Trophoblast cell (in vitro differentiated cells and primary cell): ENCODE measurements at places on chromosomes 4 and X.

GRCh38 chr4:27702730-27703431, 842.2 kb downstream of the STIM2 start:
- H3K4me1 ChIP-seq: no peaks in the 10 kb centered on the region
- H3K4me3 ChIP-seq: no peak overlapping the region
- no peak overlapping the region for H3K27ac ChIP-seq

DNA sequence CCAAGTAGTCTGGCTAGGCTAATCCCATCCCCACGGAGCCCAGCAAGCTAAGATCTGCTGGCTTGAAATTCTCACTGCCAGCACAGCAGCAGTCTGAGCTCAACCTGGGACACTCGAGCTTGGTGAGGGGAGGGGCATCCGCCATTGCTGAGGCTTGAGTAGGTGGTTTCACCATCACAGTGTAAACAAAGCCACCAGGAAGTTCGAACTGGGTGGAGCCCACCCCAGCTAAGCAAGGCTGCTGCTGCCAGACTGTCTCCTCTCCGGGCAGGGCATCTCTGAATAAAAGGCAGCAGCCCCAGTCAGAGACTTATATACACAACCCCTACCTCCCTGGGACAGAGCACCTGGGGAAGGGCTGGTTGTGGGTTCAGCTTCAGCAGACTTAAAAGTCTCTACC, 639.6 kb downstream of the IQCM start:
- no peaks in the 10 kb centered on the region for H3K36me3 ChIP-seq
- no peak overlapping the region for H3K4me3 ChIP-seq
- DNase-seq: no peak
- H3K4me1 ChIP-seq: no peaks in the 10 kb centered on the region

DNA sequence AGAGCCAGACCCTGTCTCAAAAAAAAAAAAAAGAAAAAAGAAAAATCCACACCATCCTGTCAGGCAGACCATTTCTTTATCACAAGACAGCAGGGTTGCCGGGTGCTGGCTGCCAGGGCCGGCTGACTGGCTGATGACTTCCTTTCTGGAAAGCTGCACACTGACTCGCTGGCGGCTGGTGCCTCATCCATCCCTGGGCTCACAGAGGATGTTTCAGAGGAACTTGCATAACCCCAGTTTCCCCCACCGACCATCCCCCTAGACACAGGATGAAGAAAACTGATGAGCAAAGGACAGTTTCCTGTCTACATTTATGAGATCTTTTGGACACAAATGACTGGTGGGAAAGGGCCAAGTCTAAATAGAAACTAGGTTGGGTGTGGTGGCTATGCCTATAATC, 14.1 kb downstream of the HPSE start:
- H3K27me3 ChIP-seq: no peaks in the 10 kb centered on the region
- H3K36me3 ChIP-seq: no peaks in the 10 kb centered on the region
- peak overlapping the region; percentile 53 for H3K4me3 ChIP-seq
- peak; percentile 38 for DNase-seq

DNA sequence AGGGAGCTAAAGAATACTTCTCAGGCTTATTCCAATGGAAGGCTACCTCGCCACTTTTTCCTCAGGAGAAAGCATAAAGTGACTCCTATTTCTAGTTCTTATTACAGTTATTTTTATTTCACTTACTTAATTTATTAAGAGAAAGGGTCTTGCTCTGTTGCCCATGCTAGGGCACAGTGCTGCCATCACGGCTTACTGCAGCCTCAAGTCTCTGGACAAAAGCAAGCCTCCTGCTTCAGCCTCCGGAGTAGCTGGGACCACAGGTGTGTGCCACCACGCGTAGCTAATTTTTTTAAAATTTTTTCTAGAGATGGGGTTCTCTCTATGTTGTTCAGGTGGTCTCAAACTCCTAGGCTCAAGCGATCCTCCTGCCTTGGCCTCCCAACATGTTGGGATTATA, 36.0 kb upstream of the CHRNA9 start:
- no peak overlapping the region for H3K4me3 ChIP-seq
- no peak overlapping the region for H3K27ac ChIP-seq
- H3K4me1 ChIP-seq: no peaks in the 10 kb centered on the region
- no peak for DNase-seq
- H3K36me3 ChIP-seq: no peaks in the 10 kb centered on the region

GRCh38 chr4:184166736-184167135, 50.9 kb downstream of the ENPP6 start:
- H3K27me3 ChIP-seq: no peaks in the 10 kb centered on the region
- H3K4me1 ChIP-seq: peaks cover 29% of the 10 kb centered on the region
- H3K4me3 ChIP-seq: no peak overlapping the region

GRCh38 chr4:158333820-158334219, 123.5 kb downstream of the TMEM144 start:
- H3K27me3 ChIP-seq: no peaks in the 10 kb centered on the region
- no peak overlapping the region for H3K27ac ChIP-seq
- no peaks in the 10 kb centered on the region for H3K4me1 ChIP-seq
- no peak for DNase-seq
- no peak overlapping the region for H3K4me3 ChIP-seq

- peaks cover 12% of the 10 kb centered on the region for H3K27me3 ChIP-seq
- H3K4me1 ChIP-seq: peaks cover 12% of the 10 kb centered on the region
- H3K27ac ChIP-seq: no peak within 1 kb of the TSS
These were observed at the start of gene UCHL1 for GRCh38 chr4:41256740-41257256. TSS of gene UCHL1 (plus strand) at chr4:41256928. CDS start at chr4:41256977, 49 bp downstream.

DNA sequence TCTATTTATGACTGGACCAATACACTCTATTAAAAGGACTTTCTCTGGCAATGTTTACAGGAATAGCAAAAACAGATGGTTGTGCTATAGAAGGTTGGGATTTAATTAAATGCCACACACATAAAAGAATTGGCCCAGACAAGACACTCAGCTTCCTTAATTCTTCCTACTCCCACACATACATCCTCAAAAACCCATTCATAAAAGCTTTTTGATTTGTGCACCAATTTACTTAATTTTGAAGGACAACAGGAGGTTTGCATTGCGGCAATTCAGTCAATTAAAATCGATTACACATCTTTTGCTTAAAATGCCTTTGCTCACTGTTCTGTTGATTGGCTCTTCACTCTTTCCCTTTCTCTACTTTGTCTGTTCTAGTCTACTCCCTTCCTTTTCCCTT, 317.1 kb downstream of the CBLL2 start:
- H3K4me3 ChIP-seq: no peak overlapping the region
- H3K27ac ChIP-seq: no peak overlapping the region
- H3K27me3 ChIP-seq: no peaks in the 10 kb centered on the region

GRCh38 chr4:113276464-113277170, 227.2 kb downstream of the ANK2 start:
- no peaks in the 10 kb centered on the region for H3K36me3 ChIP-seq
- no peak for DNase-seq
- H3K27me3 ChIP-seq: no peaks in the 10 kb centered on the region
- H3K27ac ChIP-seq: no peak overlapping the region
- H3K4me3 ChIP-seq: no peak overlapping the region

DNA sequence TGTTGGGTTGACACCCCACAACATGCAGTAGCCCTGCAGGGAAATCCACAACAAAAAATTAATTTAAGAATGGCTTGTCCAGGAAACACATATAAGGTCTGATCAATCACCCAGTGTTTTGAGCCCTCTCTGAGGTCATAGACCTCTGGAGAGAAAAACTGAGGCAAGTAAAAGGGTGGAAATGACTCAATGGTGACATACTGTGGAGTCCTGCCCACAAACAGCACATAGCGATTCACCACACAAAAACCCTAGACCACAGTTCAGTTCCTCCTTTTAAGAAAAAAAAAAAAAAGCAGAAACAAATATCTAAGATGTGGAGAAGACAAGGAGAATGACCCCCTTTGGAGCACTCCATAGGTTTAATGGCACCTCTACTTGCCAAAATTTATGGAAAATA, 2691.0 kb downstream of the PCDH7 start:
- DNase-seq: no peak
- H3K36me3 ChIP-seq: no peaks in the 10 kb centered on the region
- no peak overlapping the region for H3K4me3 ChIP-seq

GRCh38 chr4:148090503-148091476, 351.4 kb downstream of the NR3C2 start:
- H3K4me1 ChIP-seq: no peaks in the 10 kb centered on the region
- H3K27ac ChIP-seq: no peak overlapping the region

DNA sequence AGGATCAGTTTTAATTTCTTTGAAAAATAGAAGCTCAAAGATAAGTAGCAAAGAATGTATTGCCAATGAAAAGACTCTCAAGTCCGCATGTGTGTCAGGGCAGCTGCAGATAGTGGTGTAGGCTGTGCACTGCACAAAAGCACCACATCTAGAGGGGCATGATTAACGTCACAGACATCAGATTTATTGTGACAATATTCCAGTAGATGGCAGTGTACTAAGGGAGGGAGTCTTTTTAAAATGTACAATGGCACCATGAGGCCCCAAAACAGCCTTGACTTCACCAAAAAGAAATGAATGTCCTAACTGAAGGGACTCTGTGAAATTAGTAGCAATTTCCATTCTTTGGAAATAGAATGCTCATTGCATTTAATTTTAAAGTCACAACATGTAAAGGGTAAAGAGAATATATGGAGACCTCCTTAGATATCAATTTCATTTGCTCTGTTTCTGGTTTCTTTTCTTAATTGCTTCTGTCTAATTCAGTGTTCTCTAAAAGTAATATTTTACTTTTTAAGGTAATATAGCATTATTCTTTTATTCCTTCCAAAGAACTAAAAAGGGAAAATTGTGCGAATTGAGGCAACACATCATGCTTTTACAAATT, 98.4 kb downstream of the ZNF827 start:
- no peaks in the 10 kb centered on the region for H3K4me1 ChIP-seq
- H3K27ac ChIP-seq: no peak overlapping the region
- no peaks in the 10 kb centered on the region for H3K27me3 ChIP-seq

GRCh38 chrX:70433848-70434351, 10.7 kb upstream of the DLG3 start:
- DNase-seq: peak; percentile 30
- H3K27ac ChIP-seq: no peak overlapping the region
- no peaks in the 10 kb centered on the region for H3K36me3 ChIP-seq
- no peaks in the 10 kb centered on the region for H3K4me1 ChIP-seq

DNA sequence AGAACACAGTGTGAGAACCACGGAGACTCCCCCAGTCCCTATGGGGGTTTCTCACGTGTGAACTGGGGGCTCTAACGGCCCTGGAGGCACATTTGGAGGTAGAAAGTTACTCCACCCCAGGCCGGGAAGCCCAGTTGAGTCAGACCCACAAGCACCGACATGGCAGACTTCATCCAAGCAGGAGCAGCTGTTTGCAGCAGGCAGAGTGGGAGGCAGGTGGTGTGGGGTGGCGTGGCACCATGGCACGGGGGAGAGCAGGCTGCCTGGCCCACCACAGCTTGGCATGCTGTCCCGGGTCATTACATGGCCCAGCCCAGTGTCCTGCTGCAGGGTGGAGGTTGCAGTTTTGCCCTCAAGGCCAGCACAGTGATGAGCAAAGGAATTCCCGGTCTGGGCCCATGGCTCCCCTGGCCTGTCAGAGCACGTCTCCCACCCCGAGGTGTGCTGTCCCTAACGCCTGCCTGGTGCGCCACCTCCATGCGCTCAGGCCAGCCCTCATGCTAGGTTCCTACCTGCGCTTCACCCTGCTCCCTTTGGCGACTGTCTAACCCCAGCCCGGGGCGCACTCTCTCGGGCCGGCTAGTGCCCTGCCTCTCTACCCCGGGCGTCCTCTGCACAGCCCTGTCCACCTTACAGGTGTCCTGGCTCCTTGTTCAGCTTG, 90.6 kb upstream of the AFAP1 start:
- no peaks in the 10 kb centered on the region for H3K36me3 ChIP-seq
- H3K27me3 ChIP-seq: no peaks in the 10 kb centered on the region
- no peaks in the 10 kb centered on the region for H3K4me1 ChIP-seq
- no peak overlapping the region for H3K27ac ChIP-seq
- no peak overlapping the region for H3K4me3 ChIP-seq
- DNase-seq: no peak

GRCh38 chrX:110531873-110532580, 173.4 kb downstream of the RTL9 start:
- no peaks in the 10 kb centered on the region for H3K4me1 ChIP-seq
- H3K27ac ChIP-seq: no peak overlapping the region

DNA sequence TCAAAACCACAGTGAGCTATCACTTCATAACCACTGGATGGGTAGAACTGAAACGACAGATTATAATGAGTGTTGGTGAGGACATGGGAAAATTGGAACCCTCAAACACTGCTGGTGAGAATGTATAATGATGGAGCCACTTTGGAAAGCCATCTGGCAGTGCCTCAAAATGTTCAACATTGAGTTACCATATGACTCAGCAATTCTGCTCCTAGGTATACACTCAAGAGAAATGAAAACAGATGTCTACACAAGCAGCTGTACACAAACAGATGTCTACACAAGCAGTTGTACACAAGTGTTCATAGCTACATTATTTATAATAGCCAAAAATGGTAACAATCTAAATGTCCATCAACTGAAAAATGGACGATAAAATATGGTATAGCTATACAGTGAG, 143.9 kb downstream of the PDGFRA start:
- DNase-seq: no peak
- H3K4me3 ChIP-seq: no peak overlapping the region
- H3K4me1 ChIP-seq: peaks cover 2% of the 10 kb centered on the region
- H3K36me3 ChIP-seq: no peaks in the 10 kb centered on the region
- no peaks in the 10 kb centered on the region for H3K27me3 ChIP-seq

DNA sequence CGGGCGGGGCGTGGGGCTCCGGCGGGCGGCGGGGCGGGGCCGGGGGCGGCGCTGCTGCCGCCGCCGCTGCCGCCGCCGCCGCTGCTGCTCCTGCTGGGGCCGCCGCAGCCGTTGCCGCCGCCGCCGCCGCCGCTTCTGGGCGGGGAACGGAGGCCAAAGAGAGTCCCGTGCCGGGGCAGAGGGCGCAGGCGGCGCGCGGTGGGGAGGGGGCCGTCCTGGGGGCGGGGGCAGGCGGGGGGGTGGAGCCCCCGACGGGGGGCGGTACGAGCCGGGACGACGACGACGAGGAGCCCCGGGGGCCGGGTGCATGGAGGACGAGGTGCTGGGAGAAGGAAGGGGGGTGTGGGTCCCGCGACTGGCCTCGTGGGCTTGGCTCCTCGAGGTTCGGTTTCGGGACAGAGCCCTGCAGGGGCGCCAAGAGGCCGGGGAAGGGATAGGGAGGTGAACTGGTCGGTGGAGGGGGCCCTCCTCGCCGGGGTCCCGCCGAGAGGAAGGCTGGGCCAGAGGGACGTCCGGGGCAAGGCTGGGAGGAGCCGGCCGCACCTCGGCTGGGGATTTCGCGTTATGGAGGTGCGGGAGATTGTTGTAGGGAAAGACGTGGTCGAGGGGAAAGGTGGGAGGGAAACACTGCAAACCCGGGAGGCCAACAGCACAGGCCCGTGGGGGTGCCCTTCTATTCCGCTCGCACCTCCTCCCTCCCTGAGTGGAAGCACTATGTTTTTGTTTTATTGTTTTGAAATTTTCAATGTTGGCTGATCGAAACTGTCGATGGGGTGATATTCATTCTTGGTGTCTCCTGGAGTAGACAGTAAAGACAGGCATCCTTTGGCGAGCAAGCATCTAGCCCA, 1.9 kb downstream of the BCORL1 start:
- H3K27me3 ChIP-seq: peaks cover 7% of the 10 kb centered on the region
- peak overlapping the region; percentile 68 for H3K4me3 ChIP-seq
- H3K4me1 ChIP-seq: peaks cover 2% of the 10 kb centered on the region
